Stimulated activated CD4-positive, alpha-beta T cell treated with anti-CD3 and anti-CD28 coated beads, Interleukin-15, amount 100 ng/mL, for 24 hours (primary cell): ENCODE measurements at places on chromosomes 2 and 18.

- no peak for DNase-seq
Observed at GRCh38 chr2:229669841-229670240, 44.5 kb downstream of the DNER start.

DNA sequence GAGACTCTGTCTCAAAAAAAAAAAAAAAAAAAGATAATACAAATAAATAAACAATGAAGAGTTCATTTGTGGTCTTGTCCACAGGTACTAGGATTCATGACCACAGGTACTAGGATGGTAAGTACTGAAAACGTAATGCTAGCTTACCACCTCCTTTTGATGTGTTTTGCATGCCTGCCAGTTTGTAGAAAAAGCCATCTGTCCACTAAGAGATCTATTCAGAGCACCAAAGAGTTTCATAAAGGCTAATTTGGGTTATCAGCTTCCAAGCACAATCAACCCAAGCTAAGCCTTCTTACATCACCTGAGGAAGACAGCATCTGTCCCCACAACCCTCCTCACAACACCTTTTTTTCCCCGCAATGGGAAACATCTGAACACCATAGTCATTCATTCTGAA lies 477.2 kb downstream of the ZEB2 start:
- no peak for DNase-seq

- no peak for DNase-seq
Observed at GRCh38 chr2:190466819-190467446, 58.8 kb downstream of the MFSD6 start.

- no peak for DNase-seq
Observed at GRCh38 chr2:218255446-218255845, 5.4 kb upstream of the GPBAR1 start.

DNA sequence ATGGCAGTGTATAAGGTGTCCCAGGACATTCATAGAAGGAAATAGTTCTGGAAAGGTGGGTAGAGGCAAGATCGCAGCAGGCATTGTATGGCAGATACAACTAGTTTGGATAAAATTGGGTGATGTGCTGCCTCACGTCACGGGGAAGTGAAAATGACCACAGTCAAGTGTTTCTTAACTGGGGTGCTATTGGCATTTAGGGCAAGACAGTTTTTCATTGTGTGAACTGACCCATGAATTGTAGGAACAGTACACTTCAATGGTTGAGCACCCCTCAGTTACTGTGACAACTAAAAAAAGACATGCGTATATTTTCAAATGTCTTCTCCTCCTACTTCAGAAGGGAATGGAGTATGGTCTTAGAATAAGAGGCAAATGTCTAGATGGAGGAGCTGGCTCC lies 22.3 kb upstream of the CYRIA start:
- DNase-seq = no peak

DNA sequence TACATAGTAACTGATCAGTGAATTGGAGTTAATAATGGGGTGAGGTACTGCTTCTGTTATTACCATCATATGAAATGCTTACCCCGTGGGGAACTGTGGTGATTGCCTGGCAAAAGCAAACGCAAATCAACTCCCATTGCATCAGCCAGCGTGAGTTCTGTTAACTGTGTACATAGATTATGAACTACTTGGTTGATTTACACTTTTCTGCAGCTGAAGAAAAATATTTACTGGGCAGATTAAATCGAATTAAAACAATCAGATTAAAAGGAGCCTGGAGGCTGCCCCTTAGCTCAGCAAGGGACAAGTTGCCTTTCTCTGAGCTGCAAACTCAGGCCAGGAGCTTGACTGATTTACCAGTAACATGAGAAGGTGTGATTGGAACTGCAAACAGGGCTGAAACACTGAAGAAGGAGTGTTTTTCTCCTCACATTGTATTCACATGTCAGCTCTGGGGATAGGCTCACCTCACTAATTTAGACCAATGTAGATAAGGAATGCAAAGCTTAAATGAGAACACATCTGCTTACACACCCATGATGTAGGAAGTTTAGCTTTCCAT lies 220.1 kb downstream of the OSR1 start:
- no peak for DNase-seq

GRCh38 chr18:35892118-35892517 lies 80.4 kb upstream of the RMP24 start:
- no peak for DNase-seq

DNA sequence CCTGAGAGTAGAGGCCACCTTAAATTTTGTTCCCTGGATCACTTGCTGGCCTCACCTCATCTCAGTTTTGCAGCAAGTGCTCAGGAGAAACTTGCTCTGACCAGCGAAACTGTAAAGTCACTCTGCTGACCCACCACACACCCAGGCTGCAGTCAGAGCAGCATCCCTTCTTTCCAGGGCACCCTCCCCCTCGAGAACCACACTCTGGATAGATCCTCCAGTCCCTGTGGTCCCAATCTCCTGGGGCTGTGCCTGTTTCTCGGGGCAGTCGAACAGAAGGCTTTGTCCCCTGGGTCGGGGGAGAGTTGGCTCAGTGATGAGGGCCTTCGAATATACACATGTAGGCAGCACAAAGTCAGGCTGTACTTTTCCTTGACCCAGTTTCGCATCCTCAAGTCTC lies 18.4 kb downstream of the ST8SIA5 start:
- no peak for DNase-seq

GRCh38 chr18:77320971-77321559 lies 71.4 kb downstream of the GALR1 start:
- DNase-seq = no peak

GRCh38 chr2:153595939-153596338 lies 117.4 kb upstream of the RPRM start:
- DNase-seq = no peak

DNA sequence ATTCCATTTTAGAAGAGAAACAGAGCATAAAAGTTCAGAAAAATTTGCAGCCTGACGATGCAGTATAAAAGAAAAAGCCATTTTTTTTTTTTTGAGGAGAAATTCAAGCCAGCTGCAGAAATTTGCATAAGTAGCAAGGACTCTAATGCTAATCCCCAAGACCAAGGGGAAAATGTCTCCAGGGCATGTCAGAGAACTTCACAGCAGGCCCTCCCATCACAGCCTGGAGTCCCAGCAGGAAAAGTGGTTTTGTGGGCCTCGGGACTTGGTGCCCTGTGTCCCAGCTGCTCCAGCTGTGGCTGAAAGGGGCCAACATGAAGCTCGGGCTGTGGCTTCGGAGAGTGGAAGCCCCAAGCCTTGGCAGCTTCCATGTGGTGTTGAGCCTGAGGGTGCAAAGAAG lies 325.3 kb upstream of the HNMT start:
- DNase-seq = no peak

- DNase-seq = peak; percentile 34
Observed at GRCh38 chr2:38260469-38260868, 116.6 kb downstream of the ATL2 start.

DNA sequence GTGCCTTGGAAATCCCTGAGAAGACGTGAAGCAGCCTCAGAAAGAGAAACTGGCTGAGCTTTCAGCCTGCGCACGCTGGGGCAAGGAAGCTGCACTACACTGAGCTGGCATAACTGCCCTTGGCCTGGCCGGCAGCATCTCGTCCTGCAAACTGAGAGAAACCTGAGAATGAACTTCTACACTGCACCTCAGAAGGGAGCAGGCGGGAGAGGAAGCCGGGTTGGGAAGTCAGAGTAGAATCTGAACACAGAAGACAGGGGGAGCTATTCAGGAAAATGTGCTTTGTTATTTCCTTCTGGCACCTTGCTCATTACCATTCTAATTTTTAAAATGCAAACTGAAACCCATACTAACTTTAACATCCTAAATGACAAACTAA lies 70.9 kb downstream of the ZEB2 start:
- no peak for DNase-seq

- peak; percentile 40 for DNase-seq
Observed at GRCh38 chr2:178306352-178307073, 112.2 kb downstream of the OSBPL6 start.

DNA sequence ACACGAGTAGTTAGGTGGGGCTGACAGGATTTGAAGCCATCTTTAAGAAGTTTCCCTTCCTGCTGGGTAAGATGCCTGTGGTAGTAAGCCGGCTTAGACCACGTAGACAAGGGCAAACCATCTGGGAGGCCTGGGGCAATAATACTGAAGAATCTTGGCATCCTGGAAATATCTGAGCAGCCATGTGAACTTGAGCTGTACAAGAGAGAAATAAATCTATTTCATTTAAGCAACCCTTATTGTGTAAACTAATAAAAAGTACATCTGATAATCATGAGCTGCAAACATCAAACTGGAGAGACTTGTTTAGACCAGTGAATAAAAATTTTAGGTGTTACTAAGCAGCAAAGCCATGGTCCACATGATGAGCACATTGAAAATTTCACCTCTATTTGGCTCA lies 11.4 kb upstream of the CETN1 start:
- no peak for DNase-seq

- DNase-seq = no peak
Observed at GRCh38 chr2:74448771-74449170, 6.1 kb upstream of the INO80B start.

GRCh38 chr2:73856214-73856613 lies 27.5 kb downstream of the STAMBP start:
- DNase-seq = no peak

DNA sequence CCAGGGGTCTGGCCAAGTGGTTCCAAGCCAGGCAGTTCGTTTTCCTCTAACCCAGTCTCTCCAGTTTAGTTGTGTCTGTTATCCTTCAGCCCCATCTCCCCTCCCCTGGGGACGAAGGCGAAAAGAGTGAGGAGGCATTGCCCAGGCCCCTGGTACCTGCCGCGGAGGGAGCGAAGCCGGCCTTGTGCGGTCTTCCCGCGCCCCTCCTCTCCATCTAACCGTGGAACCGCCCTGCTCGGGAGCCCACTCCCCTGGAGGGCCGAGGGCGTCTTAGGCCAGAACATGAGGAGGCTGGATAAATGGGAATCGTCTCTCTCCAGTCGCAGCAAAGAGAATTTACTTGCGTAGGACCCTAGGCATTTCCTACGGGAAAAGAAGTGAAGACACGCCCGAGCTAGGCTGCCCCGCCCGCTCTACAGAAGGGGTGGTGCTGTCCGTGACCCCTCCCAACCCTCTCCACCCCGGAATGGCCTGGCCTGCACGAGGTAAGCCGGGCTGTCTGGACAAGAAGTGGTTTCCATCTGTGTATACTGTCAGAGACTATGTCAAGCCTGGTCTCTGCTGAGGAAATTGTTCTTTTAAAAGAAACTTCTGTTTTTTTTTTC lies 156.2 kb downstream of the MIB1 start:
- DNase-seq = no peak

DNA sequence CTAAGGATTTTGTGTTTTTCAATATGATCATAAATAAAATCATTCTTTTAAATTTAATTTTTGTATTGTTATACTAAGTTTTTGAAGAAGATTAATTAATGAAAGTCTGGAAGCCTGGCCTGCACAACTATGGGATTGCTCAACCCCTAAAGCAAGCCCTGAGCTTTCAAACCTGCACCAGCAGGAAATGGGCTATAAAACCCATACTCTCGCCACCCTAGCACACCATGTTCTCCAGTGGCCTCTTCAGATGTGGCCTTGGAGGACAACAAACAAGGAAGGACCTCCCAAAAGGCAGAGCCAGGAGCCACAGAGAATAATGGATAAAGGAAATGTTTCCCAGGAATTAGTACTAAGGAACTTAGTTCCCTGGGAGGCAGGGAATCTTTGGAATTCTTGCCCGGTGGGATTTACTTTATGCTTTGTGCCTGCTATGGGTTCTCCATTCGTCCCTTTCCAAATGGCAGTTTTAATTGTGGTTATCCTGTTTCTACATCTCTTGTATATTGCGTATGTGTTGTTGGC lies 212.5 kb downstream of the ZFP36L2 start:
- DNase-seq = no peak

DNA sequence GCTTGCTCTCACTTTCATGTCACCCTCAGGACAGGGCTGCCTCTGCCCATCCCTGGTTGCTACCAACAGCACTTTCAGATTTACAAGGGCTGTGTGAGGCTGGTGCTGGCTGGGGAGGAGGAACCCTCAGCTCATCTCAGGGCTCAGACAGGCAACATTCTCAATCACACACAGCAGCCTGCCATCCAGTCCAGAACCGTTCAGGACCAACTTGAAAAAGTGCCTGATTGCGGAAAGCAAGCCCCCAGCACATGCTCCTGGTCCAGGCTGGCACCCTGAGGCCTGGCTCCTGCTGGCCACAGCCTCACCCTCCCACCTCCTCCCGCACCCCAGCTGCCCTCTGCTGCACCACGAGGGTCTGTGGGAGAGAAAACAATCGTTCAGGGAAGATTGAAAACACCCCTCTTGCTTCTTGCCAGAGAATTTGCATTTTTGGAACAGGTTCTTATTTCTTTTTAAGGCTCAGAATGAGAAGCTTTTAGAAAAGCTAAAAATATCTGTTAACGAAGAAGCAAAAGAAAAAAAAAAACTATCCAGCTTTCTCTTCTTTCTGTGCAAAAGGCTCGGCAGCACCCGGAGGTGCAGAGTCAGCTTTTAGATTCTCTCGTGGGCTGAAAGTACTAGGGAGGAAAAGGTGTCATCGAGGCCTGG lies 403.8 kb upstream of the ID2 start:
- DNase-seq = no peak

- no peak for DNase-seq
Observed at GRCh38 chr2:240713928-240714746, 22.5 kb downstream of the AQP12A start.

GRCh38 chr18:62682371-62682770 lies 33.0 kb upstream of the PHLPP1 start:
- no peak for DNase-seq

GRCh38 chr2:191166111-191166755 lies 15.4 kb upstream of the STAT4 start:
- no peak for DNase-seq

DNA sequence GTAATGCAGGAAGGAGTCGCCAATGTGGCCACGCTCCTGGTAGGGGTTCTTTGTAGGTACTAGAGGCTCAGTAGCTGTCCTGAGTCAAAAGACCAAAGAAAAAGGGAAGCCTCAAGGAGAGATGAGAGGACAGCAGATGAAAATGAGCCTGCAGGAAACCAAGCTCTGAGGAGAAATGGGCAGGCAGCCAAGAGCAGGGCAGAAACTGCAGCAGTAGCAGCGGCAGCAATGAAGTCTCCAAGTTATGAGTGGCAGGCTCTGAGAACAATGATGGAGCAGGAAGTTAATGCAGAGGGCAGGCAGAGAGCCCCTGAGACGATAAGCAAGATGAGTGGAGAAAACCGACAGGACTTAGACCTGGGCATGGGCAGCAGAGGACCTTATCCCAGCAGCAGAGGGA lies 48.2 kb upstream of the TMEM200C start:
- DNase-seq = no peak

DNA sequence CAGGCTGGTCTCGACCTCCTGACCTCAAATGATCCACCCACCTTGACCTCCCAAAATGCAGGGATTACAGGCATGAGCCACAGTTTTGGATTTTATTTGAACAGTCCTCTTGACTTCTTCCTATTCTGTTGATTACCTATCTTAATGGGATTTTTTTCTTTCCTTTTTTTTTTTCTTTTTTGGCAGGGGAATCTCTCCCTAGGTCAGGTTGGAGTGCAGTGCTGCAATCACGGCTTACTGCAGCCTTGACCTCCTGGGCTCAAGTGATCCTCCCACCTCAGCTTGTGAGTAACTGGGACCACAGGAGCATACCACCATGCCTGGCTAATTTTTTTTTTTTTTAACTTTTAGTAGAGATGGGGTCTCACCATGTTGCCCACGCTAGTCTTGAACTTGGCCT lies 2.8 kb downstream of the MTHFD2 start:
- DNase-seq = no peak

- DNase-seq = no peak
Observed at GRCh38 chr18:31513189-31513935, 15.4 kb downstream of the DSG2 start.

- DNase-seq = no peak
Observed at GRCh38 chr2:101803128-101803527, 105.6 kb downstream of the MAP4K4 start.
